GM04503 (cell line): ENCODE measurements at places on chromosomes 12 and 14.

GRCh38 chr12:81668475-81668874 is 90.7 kb downstream of the PPFIA2 start:
- peak; percentile 21 for DNase-seq

GRCh38 chr12:52612431-52613383 is 5.7 kb downstream of the KRT73 start:
- DNase-seq: no peak

GRCh38 chr12:120214626-120215356 is 13.9 kb upstream of the RPLP0 start:
- DNase-seq: no peak

DNA sequence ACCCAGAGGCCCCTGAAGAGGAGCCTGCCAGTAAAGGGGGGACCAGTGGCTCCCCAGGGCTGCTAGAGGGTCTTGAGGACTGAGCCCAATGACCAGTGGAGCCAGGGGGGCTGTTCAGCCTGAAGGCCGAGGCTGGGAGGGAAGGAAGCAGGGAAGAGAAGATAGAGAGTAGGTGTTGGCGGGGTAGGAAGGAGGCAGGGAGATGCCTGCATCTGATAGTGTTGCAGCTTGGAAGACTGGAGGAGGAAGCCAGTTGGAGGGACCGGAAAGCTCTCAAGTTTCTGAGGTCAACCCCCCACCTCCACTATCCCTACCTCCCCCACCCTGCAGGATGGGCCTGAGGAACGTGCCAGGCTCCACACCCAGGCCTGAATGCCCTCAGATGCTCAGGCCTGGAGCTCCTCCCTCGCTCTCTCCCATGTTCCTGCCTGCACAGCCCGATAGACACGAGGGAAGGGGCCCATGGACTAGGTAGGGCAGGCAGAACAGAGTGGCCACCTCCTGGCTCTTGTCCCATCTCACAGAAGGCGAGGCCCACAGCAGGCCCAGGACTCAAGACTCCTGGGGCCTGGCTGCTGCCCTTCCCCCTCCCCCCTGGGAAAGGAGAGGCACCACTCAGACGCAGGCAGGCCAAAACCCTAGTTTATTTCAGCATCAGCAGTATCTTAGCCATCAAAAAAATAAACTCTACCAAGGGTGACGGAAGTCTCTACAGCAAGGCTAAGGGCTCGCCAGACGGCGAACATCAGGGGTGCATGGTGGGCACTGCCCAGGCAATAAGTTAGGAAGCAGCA is 3.4 kb downstream of the CKB start:
- no peak for DNase-seq

GRCh38 chr12:2335109-2335508 is 282.3 kb downstream of the CACNA1C start:
- DNase-seq: no peak
